ENCODE measurements at places on chromosomes 12 and 14. TPM values are rescaled to one million over a fixed set of nuclear protein-coding genes. Genes with fewer than 3 reads are reported as not detected.

Gene GLI1
- total RNA-seq, result 13.4 TPM

Gene RNASE7
- total RNA-seq, result 0.18 TPM

Gene STK38L
- total RNA-seq, result 27.2 TPM

Gene IFI27L1
- 10.0 TPM for total RNA-seq

Gene CIDEB
- 13.8 TPM for total RNA-seq

Gene PTGER2
- total RNA-seq, result 8.3 TPM

Gene KRT74
- not detected for total RNA-seq

Gene CDKL1
- total RNA-seq, result 21.8 TPM

Gene TMBIM6
- total RNA-seq, result 437 TPM

Measured in metanephros (tissue), 2 donors.